ENCODE measurements at places on chromosomes 11 and 22. TPM values are rescaled to one million over a fixed set of nuclear protein-coding genes. Genes with fewer than 3 reads are reported as not detected.

POU2AF3 gene
- polyA plus RNA-seq = 2.7 TPM

MRGPRF gene
- polyA plus RNA-seq = 12.0 TPM

OR8K3 gene
- polyA plus RNA-seq = not detected

SNX32 gene
- polyA plus RNA-seq = 22.1 TPM

XKR3 gene
- not detected for polyA plus RNA-seq

OLFML1 gene
- 4.2 TPM for polyA plus RNA-seq
